ENCODE measurements at places on chromosomes 6 and 20.

DNA sequence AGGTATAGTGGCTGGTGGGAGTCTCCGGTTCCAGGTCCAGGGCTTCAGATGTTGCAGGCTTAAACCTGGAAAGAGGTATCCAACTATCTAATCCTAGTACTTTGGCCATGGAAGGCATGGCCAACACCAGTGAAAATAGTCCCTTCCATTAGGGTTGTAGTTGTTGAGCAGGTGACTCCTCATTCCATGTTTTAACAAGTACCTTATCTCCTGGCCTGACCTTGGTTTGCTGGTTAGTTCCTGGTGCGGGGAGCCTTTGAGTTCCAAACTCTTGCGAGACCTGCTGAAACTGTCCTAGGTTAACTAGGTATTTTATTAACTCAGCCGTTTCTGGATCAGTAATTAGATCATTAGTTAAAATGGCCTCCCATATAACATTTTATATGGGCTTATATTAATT is 165.1 kb upstream of the PROKR2 start:
- DNase-seq: no peak

- DNase-seq: no peak
Measured at GRCh38 chr6:144339859-144340452, 54.8 kb downstream of the UTRN start.

DNA sequence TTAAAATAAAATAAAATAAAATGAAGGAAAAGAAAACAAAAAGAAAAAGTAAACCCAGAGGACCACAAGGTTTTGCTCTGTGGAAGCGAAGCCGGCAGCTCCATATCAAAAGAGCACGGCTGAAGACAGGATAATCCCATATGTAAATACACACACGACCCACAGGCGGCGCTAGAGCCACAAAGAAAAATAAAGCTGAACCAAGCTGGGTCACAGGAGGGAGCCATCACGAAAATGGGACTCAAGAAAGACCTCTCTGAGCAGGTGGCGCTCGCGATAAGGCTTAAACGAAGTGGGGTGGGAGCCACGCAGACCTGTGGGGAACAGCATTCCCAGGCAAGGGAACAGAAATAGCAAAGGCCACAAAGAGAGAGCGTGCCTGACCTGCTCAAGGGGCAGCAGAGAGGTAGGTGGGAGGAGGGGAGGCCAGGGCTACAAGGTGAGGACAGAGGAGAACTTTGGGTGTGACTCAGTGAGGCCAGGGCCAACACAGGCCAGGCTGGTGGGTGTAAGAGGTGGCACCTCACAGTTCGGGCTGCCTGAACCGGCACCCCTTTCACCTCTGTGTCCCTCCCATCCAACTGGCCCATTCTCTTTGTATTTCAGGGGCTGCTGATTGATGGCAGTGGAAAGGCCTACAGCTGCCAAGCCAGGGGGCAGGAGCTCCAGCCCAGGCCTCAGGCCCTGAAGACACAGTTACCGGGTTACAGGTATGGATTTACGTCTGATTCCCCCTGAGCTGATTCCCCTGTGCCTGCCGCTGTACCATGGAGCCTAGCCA is 26.0 kb downstream of the PTGIS start:
- DNase-seq: peak; percentile 85

DNA sequence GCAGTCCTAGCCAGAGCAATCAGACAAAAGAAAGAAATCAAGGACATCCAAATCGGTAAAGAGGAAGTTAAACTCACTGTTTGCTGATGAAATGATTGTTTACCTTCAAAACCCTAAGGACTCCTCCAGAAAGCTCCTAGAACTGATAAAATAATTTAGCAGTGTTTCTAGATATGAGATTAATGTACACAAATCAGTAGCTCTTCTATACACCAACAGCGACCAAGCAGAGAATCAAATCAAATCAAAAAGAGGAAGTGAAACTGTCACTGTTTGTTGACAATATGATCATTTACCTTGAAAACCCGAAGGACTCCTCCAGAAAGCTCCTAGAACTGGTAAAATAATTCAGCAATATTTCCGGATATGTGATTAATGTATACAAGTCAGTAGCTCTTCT is 21.7 kb downstream of the SERPINB9 start:
- DNase-seq: no peak

DNA sequence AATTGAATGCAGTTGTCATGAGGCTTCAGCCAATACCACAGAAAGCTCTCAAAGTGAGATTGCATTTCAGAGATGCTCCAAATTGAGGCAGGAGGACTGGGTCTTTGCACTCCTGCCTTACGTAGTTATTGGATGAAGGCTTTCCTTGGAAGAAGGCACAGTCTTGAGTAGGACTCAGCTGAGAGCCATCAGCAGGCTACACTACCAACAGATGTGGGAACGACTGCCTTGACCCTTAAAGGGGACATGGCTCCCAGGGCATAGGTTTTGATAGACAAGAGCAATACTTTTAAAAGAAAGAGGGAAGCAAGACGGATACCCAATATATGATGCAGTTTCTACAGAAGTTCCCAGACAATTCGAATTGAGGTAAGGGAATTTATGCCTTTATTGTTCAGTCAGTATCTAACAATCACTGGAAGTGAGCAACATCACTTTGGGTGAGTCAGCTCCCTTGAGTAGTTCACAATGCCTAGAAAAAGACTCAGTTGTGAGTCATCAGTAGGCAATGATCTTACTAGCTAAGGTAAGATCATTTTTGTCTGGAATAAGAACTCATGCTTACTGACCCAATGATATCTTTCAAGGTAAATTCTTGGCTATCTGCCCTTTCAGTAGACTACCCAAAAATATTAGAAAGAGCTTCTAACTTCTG is 390.8 kb downstream of the GJA1 start:
- peak; percentile 92 for DNase-seq

DNA sequence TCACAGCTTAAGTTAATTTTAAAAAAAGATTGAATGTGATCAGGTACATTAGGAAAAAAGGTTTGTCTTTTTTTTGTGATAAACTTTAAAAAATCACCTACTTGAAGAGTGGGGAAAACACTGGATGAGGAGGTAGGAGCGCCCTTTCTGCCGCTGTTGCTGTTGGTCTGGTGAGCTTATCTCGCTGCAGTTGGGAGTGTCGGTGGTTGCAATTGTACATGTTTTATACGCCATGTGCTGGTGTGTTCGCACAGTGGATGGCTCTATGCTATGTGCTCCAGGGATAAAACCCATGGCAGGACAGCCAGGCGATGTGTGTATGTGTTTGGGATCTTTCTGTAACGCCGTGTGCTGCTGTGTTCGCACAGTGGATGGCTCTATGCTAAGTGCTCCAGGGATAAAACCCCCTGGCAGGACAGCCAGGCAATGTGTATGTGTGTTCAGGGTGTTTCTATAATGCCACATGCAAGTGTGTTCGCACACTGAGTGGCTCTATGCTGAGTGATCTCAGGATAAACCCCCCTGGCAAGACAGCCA is 1.7 kb downstream of the SLC22A3 start:
- no peak for DNase-seq

DNA sequence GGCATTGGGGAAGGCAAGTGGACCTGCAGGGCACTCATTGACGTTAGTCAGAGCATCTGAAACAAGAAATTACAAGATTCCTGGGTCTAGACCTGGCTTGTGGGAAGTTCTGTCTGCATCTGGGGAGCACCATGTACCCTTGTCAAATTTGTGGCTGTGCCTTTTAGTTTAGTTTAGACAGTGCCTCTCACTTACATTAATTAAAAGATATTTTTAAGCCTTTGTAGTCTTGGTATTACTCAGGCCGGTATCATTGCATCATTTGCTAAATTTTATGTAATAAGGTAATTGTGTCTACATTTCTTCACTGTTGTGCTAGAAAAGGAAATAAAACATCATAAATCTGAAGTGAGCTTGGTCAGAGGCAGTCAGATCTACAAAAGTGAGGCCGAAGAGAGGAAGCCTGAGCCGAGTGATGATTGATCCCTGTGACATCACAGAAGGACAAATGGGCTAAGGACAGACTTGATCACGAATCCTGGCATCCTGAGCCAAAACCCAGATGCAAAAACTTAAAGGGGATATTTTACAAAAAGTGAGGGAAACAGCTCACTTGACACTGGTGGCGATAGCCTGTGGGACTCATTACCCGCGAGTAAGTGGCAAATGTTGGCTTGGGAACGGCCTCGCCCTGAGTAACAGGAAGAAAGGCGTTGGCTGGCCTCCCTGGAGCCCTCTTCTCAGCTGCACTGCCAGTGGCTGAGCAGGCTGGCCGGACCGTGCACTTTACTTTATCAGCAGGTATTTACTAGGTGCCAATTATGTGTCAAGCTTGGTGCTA is 106.5 kb downstream of the TCP11 start:
- DNase-seq: no peak

DNA sequence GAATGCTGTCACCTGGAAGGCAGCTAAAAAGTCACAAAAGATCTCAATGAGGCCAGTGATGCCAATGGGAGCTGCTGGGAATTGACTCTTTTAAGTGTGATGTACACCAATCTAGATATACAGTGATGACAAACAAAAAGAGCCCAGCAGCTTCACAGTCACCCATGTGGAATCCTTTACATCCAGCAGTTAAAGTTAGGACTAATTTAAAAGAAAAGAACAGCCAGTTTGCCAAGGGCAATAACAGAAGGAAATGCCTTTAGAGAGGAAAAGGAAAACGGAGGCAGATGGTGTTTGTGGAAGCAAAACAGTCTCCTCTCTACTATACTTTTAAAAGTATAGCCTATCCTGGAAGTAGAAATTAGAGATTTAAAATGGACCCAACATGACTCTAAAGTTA is 873.5 kb downstream of the EPHA7 start:
- DNase-seq: no peak

DNA sequence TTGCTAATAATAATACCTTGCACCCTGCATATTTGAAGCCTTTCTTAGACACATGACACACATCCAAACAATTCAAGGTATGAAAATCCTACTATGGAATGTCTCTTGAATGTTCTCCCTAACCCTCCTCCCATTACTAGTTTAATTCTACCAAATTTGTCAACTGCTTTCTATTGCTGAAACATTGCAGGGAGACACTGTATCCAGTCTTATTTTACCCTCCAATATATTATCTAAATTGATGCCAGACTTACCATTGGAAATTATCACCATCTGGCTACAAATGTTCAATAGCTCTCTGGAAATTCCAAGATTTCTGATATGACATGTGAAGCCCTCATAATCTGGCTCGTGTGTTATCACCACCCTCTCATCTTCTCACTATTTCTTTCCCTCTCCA is 1027.3 kb upstream of the CITED2 start:
- no peak for DNase-seq

DNA sequence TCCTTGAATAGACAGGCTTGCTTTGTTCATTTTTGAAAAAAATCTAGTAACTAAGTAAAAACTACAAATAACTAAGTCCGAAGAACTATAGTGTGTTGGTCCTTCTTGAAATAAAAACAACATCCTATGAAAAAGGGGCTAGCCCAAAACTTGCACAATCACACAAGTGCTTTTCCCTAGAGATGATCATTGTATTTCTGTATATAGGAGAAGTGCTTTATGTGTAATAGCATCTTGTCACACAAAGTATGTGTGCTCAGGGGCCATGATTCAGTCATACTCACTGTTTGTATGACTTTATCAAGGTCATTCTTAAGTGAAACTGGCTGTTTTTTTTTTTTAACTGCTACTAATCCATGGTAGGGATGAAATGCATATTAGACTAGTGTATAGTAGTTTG is 179.8 kb downstream of the DTNBP1 start:
- peak; percentile 38 for DNase-seq

DNA sequence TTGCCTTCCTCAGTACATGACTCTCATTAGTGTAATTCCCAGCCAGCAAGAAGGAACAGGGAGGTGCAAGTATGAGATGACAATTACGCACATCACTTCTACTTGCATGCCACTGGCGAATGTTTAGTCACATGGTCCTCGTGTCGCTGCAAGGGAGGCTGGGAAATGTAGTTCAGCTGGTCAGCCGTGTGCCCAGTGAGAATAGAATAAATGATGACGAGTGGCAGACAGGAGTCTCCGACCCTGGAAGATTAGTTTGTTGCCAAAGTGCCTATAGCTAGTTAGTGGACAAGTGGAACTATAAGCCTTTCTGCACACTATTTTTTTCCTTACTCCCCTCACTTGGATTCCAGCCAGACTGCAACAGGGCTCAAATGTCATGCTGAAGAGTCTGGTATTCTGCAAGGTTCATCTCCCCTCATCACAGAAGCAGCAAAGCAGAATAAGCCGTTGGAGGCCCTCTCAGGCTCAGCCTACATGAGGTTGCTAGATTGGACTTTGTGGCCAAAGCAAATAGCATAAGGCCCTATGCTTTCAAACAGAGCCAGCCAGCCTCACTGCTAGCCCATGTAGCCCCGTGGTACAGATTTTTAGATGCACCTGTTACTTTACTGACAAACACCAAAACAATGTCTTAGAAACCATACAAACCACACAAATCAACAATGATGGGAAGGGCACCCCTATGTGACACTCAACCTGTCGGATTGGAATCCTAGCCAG is 9.7 kb downstream of the LINC00237 start:
- peak; percentile 78 for DNase-seq

- peak; percentile 68 for DNase-seq
Measured at GRCh38 chr6:42898891-42899361, 16.9 kb upstream of the PTCRA start.

GRCh38 chr20:58567437-58567836 is 52.2 kb upstream of the APCDD1L start:
- DNase-seq: no peak

DNA sequence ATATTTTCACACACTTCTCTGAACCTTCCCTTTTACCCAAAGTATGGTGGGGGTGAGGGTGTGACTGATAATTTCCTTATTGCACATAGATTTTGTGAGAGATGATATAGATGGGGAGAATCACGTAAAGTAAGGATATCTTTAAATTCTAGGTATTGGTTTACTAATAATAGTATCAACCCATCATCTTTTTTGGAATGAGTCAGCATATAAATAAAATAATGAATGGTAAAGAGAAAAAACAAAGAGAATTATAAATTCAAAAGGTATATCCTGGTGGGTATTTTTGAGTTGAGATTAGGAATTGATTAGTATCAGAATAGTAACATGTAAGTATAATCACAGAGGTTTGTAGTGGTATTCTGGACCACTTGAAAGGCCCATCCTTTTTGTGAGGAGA is 56.1 kb downstream of the MACROD2 start:
- no peak for DNase-seq

DNA sequence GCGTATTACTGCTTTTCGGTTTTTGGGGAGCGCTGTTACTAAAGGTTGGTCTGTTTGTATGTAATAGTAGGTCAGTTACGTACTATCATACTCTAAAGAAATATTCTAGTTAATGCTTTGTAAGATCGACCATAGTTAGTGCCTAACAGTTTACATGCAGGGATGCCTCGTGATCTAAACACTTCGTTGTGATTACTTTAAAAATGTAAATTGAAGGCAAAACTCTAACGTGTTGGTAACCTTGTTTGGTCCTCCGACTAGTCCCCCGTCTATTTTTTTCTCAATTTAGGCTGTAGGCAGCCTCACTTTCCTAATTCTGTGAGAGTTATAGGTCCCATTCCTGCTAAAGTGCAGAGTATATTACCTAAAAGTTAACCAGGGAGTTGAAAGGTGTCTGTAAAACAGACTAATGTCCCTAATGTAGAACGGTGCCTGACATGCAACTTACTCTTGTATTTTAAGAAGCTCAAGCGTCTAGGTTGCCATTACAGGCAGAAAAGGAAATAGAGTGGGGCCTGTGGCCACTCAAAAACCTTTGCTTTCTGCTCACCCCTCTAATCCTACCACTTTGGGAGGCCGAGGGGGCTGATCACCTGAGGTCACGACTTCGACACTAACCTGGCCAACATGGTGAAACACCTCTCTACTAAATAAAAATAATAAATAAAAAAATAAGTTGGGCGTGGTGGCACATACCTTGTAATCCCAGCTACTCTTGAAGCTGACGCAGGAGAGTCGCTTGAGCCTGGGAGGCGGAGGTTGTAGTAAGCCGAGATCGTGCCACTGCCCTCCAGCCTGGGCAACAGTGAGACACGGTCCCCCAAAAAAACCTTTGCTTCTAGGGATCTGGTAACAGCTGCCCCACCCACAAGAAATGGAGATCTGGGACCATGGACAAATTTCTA is 37.8 kb downstream of the HFE start:
- DNase-seq: peak; percentile 43
